ENCODE measurements at places on chromosomes 2 and 18.
A peak's percentile ranks its signal among the peaks of the same experiment; 100 is the strongest.

DNA sequence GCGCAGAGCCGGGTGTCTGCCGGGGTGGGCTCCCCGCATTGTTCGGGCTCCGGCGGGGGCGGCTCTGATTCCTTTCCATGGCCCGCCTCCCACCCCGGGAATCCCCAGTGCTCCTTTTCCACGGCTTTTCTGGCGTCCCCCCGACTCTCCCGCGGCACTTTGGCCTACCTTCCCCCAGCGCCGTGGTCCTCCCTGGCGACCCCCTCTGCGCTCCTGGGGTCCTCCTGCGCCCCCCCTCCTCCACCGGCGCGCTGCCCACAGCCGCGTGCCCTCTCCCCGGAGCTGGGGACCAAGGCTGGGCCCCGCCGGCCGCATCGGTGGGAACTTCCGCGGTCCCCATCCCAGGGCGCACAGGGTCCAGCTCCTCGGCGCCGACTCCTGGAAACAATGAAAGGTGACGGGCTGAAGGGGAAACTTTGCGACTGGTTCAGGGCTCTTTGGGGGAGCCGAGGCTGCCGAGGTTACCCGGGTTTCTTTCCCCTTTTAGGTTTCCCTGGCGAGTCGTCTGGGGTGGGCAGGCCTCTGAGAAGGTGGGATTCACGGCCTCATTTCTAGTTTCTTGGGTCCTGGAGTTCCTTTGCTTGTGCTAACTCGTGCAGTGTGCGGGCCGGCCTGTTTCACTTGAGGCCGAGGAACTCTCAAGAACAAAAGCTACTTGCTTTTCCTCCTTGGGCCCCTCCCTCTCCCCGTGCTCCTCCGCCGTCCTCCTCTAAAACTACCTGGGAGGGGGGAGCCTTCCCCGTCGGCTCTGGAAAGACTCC lies 2.2 kb downstream of the TGIF1 start:
- DNase-seq, result peak; percentile 81

DNA sequence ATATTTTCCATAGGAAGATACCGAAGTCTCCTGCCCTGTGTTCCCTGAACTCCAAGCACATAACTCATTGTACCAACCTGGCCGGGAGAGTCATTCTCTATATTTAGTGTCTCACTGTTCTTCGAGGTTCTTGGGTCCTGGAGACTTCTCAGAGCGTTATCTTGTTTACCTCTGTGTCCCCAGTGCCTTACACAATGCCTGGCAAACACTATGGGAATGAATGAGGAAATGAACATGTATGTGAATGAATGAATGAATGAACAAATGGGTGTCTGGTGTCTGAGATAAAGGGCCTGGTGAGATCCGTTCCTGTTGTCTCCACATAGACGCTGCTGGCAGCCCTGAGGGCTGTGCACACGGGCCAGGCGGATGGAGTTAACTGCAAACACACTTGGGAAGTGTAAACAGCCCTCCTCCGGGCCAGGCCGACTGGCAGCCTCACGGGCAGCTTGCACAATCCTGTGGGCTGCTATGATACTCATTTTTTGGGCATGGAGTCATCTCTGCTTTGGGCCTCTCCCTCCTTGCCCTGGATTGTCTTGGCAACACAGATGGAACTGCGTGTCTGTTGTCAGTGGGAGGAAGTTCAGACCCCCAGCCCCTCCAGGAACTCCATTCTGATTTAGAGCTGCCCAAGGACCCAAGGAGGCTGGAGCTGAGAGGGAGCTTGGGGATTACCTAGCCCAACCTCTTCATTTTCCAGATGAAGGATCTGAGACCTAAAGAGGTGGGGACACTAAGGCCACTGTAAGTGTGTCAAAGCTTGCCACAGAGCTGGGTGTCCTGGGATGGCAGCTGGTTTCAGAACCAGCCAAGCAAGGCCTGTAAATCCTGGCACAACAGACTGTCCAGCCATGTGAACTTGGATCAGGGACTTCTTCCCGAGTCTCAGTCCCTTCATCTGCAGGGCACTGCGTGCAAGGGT lies 124.4 kb downstream of the INHBB start:
- peak; percentile 93 for DNase-seq

DNA sequence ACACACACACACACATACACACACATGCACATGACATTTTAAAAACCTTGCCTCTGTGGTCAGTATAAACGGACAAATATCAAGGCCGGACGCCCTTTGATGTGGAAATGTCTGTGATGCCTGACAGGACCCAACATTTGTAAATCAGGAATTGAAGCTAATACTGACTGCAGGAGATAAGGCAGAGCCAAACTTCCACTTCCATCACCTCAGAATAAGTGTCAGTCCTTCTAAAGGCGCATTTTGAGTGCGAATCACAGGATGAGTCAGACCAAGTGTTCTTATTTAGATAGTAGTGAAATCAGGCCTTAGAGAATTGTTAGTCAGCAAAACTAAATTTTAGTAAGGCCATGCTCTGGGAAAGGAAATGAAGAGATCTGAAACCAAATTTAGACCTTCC lies 211.7 kb upstream of the LRATD1 start:
- no peak for DNase-seq

DNA sequence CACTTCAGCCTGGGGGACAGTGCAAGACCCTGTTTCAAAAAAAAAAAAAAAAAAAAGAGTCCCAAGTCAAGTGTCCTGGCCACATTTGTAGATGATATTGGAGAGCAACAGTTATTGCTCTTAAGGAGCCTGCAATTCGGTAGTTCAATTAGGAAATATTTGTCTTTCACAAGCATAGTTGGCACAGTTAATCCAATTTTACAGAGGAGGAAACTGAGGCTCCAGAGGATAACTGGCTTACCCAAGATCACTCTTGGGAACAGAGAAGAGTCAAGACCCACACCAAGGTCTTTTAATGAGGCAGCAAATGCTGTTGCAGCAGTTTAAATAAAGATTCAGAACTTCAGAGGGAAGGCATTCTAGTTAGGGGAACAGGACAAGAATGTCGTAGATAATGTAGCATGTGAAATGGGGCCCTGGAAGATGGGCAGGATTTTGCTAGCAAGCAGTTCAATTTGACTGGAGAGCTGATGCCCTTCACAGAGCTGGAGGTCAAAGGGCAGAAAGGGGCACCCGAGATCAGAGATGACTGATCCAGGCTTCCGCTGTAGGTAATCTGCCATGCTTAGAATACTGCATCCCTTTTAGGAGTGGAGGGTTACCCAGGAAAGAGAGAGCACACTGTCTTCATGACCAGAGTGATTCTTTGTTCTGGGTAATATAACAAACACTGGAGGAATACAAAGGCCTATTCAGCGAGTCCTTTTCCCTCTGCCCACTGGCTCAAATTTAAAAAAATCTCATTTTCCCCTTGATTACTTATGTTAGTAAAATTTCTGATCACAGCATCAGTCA lies 3.0 kb downstream of the NPC1 start:
- DNase-seq, result no peak

DNA sequence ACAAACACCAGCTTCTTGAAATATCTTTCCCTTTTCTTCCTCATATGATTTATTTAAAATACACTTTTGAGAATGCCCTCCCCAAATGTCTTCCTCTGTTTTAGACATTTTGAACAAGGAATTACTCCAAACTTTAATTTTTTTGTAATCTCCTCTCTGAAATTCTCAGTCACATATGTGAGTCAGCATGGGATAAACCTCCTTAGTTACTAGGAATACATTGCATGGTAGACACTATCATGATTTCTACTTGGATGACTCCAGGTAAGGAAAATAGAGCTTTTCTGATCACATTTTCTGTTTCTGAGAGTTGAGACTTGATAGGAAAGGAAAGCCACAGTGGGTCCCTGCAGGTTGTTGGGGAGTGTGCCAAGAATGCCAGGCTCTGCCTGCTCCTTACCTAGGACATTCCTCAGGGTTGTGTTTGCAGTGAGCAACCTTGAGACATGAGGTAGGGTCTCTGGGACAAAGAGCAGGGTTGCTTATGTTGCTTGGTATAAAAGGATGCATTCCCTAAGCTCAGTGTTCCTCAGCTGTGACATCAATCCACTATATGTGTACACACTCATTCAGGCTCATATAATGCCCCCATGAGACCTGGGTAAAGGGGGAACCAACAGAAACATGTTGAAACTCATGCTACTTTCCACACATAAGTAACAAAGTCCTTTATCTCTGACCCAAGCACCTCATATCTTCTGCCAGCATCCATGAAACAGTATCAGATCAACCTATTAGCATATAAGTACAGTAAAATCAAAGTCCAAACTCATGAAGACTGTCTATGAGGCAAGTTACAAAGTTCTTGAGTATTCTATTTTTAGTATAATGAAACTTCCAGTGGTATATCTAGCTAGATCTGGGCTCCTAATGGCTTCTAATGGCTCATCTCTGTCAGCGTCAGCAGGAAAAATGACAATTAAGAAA lies 112.8 kb upstream of the SCN1A start:
- DNase-seq, result no peak

GRCh38 chr2:51673628-51674027 lies 641.7 kb upstream of the NRXN1 start:
- DNase-seq, result no peak

- peak; percentile 31 for DNase-seq
These were observed 1.4 kb downstream of the PRKD3 start for GRCh38 chr2:37323176-37323780.

DNA sequence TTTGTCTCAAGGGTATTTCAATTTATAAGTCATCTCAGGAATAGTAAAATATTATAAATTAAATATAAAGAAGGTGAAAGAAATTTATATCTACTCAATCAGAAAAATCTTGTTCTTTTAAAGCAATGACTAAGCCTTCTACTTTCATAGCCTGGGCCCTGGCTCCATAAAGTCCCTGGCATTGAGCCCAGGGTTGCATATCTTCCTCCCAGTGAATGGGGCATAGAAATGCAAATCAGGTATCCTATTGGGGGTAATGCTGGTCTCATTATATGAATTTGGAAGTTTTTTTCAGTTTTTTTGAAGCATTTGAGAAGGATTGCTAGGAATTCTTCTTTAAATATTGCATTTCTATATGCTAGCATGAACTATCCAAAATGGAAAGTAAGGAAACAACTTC lies 73.9 kb upstream of the MC2R start:
- DNase-seq, result no peak

DNA sequence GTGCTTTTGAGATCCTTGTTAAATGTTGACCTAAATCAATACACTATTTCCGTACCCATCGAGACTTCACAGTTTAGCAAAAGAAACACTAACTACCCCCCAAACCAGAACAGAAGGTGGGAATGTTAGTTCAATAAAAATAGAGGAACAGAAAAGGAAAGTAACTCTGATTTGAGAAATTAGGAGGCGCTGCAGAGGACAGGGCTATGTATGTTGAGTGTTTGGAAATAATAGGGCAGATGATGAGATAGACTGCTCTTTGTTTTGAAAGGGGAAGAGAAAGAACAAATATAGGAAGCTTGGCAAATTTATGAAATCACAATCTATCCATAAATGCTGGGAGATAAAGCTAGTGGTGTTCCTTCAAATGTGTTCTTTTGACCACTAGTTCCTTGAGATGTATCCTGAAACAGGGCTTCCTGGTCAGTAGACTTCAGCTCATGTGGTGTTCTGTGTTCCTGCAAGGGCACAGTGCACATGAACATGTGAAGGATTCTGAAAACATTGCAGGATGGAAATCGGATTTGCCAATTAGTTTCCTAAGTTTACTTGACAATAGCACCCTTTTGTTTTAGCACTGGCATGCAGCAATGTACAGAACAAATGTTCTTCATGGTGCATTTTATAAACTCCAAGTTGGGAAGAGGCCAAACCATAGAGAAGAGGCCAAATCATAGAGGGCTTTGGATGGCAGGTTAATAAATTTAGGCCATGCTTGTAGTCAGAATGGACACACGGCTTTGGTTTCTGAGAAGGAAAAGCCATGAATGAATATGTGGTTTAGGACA lies 39.8 kb downstream of the RHBDD1 start:
- no peak for DNase-seq

DNA sequence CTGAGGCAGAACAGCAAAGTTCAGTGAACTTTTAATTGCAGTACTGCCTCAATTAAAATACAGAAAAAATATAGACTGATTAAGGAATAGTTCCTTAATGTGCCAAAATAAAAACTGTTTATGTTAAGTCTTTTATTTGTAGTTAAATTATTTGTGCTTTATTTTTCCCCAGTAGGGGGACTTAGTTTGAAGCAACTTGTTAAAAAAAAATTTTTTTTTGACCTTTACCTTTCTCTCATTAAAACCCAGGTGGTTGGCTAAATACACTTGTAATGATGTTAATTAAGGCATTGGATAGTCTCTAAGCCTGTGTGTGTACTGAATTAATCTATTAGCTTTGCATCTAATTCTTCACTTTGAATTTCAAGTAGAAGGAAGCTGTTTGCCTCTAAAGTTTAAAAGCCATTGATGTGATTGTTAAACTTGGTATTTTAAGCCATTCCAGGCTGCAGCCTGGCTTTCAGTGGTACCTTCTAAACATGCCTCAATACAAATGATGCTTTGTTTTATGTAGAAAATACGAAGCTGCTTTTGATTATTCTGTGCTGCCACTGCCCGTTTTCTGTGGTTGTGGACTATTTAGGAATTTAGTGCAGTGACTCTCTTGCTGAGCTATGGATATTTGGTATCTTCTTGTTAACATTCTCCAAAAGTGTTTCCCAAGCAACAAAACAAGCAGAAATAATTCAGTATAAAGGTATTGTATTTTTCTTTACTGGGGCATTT lies 102.9 kb downstream of the TANC1 start:
- no peak for DNase-seq

DNA sequence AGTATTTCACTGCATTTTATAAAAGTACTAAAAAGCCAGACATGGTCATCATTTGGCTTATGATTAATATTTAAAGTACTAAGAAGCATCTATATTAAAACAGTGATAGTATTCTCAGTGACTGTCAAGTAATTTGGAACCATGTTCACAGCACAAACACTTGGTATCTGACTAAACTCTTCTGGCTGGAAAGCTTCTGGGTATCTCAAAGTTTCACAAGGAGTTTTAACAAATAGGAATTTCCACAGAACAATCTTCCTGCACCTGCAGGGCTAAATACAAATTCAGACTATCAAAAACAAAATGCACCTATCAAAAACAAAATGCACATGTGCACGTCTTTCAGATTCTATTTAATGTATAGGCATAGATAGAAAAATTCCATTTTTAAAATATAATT lies 158.8 kb downstream of the L3MBTL4 start:
- no peak for DNase-seq

GRCh38 chr18:57211776-57212175 lies 64.9 kb downstream of the BOD1L2 start:
- no peak for DNase-seq
